ENCODE measurements at places on chromosomes 4 and X.

DNA sequence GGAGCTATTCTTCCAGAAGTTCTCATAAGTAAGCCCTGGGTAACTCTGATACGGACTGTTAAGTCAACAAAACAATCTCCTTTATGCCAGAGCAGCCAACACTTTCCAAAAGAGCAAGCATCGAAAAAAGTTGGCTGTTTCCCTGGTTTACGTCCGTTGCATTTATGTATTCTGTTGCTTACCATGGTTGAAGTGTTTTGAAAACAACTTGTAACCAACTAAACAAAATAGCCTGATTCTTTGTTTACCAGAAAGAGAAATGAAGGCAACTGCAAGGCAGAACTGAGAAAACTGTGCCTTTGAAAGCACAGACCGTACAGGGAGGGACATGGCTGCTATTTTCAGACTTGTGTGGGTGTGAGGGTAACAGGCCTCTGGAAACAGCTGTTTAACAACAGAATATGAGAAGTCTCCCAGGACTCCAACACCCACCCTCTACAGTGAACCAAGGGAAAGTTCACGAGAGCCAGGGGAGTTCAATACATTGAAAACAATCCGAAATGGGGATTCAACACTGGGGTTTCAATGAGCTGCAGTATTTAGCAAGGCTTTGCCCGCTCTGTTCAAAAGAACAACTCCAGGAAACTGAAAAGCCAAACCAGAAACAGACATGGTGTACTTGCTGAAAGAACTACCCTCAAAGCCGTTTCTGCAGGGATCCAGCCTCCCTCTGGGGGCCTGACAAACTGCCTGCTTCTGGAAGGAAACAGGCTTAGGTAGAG is 95.8 kb upstream of the EGFL6 start:
- DNase-seq = peak; percentile 62

DNA sequence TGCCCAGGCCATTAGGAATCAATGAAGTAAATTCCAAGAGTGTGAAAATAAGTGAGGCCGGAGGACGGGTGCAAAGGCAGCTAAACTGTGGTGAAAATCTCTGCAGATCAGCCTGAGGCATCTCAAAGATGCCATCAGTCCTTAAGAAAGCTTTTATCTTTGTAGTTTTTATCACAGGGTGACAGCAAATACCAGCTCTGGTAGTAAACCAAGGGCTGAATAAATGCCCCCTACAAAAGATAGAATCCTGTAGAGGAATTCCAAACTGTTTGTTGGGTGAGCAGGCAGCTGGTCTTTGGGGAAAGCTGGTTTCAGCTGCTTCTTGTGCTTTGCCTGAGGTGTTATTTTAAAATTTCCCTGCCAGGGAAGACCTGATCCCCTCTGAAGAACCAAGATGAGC is 21.6 kb upstream of the RBM47 start:
- DNase-seq = no peak

GRCh38 chrX:40891798-40892197 is 156.5 kb upstream of the MED14 start:
- DNase-seq = no peak

GRCh38 chrX:38278682-38279081 is 48.6 kb downstream of the RPGR start:
- no peak for DNase-seq

DNA sequence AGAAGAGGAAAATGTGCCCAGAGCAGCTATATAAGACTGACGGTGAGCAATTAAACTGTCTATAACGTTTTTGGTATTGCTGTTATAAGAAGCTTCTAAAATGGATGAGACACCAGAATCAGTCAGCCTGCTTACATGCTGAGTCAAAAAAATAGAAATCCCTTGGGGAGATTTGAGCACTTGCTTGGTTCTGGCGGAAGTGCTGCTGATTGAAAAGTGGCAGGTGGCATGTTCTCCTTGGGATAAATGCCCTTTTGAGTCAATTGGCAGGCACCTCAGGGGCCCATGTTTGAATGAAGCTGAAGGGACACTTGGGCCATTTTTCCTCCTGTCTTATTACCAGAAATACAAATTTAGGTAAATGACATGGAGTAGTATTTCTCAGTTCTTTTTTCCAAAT is 148.7 kb downstream of the PTCHD1 start:
- DNase-seq = no peak

DNA sequence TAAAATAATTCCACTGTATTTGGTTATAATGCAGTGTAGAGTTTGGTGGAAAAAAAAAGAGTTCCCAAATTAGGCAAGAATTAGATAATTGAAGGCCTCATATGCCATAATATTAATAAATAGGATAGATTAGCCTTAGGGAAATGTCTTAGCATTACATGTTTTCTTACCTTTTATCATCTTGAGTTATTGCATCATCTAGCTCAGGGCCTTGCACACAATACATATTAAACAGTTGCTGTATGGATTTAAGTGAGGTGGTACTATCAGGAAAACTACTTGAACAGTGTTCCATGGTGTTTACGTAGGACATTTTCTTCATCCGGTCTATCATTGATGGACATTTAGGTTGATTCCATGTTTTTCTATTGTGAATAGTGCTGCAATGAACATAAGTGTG is 419.4 kb downstream of the EPHA5 start:
- DNase-seq = no peak

DNA sequence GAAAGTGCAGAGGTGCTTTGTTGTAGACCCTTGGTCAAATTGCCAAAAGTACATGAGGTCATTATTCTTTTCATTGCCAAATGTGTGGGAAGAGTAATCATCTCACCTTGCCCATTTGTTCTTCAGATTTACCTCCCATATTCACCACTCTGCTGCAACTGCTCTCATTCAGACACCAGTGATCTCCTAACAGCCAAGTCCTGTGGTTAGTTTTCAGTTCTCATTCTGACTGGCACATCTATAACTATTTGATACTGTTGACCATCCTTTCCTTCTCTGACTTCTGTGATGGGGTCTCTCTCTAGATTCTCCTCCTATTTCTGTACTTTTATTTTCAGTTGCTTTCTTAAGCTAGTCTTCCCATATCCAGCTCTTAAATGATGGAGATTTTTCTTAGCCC is 39.8 kb downstream of the GRIA3 start:
- no peak for DNase-seq

DNA sequence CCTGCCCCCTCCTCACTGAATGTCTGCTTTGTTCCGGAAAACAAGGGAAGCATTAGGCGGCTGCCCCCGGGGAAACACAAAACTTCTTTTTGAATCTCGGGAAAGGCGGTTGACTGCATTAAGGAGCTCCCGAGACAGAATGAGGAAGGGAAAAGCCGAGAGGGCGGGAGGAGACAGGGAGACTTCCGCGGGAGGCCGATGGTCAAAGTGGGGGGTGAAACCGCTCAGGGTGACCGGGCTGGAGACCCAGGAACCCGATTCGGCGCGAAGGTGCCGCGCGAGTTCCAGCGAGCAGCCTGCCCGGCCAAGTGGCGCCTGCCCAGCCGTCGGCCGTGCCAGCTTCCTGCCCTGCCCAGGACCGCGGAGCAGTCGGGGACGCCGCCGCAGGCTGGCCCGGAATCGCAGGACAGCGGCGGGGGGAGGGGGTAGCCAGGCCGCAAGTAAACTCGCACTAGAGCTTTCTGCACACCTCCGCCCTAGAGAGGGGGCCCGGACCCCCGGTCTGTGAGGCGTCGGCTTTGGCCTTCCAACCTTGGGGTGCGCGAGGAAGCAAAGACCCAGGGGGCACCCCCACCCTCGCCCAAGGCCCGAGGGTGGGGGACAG is 55.1 kb upstream of the BCOR start:
- DNase-seq = no peak

DNA sequence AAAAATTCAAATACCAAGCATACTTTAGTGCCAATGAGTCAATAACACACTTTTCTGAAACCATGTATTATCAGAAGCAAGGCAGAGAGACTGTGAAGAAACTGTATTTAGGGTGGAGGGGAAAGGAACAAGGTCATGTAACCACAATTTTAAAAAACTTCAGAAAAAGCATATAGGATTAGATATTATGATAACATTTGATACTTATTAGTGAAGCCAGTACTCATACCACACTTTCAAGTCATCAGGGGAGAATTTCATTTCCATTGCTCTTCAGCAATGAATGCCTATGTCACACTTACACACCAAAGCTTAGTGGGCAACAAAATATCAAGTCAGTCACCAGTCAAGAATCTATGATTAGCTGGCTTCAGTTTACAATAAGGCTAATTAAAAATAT is 602.2 kb downstream of the IL15 start:
- DNase-seq = no peak

DNA sequence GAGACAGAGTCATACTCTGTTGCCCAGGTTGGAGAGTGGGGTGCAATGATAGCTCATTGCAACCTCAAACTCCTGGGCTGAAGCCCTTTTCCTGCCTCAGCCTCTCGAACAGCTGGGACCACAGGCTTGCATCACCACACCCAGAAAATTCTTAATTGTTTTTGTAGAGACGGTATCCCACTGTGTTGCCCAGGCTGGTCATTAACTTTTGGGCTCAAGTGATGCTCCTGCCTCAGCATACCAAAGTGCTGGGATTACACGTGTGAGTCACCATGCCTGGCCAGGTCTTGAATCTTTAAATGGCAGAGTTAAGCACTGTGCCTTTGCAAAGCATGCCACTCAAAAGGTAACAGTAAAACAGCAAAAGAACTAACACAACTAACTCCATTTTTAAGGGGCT is 28.6 kb upstream of the BBS12 start:
- DNase-seq = no peak

- no peak for DNase-seq
Measured at GRCh38 chrX:43860646-43861370, 21.4 kb downstream of the MAOB start.

- peak; percentile 21 for DNase-seq
Measured at GRCh38 chr4:169164669-169165415, 105.9 kb downstream of the SH3RF1 start.

- peak; percentile 7 for DNase-seq
Measured at GRCh38 chr4:149173241-149174013, 642.2 kb downstream of the IQCM start.

GRCh38 chrX:136725441-136726104 is 55.2 kb downstream of the ARHGEF6 start:
- peak; percentile 65 for DNase-seq

DNA sequence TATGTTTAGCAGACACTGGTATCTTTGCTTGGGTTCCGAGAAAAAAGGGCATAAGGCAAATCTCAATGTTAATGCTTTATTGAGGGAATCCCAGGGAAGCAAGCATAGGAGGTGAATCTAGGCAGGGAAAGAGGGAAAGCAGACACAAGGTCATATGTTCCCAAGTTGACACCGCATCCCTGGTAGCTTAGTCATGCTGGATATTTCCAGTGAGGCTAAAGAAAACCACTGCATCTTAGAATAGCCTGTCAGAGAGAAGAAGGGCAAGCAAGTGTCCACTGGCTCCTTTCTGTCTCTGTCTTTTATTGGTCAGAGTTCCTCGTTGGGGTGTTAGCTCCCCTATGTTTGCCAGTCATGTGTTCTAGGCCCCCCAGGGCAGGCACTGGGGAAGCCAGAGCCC is 104.7 kb downstream of the NKX6-1 start:
- DNase-seq = no peak

GRCh38 chrX:121592884-121593283 is 545.5 kb downstream of the GLUD2 start:
- DNase-seq = no peak

DNA sequence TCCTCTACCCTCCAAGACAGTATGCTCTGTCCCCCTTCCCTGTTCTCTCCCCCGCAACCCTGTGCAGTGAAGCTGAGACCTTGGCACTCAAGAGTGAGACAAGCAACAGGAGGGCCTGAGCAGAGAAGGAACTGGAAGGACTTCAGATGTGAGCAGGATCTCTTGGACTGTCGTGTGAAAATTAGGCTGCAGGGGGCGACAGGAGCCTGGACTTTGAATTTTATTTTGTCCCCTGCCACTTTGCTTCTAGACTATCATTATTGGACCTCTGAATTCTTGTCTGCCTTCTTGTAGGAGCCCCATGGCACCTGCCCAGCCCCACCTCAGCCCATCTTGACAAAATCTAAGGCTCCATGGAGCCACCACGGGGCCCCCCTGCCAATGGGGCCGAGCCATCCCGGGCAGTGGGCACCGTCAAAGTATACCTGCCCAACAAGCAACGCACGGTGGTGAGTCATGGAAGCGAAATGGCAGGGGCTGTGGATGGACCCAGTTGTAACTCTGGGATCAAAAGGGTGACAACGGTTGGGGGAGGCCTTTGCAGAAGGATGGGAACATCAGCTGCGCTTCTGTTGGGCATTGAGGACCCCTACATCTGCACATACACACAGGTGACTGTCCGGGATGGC is 1.7 kb downstream of the ARAF start:
- peak; percentile 50 for DNase-seq

DNA sequence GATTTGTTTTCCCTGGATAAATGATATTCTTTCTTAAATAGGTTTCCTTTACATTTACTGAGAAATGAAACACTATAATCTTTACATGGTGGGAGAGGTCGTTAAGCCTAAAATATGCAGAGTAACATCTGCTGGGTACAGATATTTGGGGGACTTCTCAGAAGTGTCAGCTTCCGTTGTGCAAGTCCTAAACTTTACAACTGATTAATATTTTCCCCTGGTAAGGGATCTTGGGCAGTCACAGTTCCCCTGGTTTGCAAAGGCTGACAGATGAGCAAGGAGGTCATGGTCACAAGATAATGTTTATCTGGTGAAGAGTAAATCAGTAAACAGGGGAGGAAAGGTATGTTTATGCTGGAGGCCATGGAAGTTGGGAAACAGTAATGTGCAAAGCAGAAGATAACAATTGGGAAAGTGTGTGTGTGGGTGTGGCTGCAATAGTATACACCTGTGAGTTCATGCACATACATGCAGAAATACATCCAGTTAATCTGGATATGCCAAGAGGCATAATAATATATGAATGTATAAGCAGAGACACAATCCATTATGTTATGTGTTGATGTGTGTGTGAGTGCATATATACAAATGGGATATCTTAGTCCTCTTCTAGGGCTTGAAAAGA is 508.2 kb upstream of the FAM241A start:
- no peak for DNase-seq

DNA sequence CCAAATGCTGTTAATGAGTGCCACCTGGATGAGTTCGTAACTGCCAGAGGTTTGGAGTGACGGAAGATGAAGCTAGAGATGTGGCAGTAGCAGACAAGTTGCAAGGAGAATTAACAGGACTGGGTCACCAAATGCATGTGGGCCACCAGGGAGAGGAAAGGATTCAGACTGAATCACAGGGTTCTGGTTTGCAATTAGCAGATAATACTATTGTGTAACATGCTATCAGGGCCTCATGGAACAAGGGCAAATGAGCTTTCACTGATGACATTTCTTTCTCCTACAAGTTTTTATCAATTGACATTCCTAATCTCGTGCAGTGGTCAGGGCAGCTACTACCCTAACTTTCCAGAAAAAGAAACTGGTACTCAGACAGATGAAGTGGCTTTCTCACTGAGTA is 21.4 kb downstream of the GAB3 start:
- DNase-seq = no peak
